ENCODE measurements at places on chromosomes 3 and 15.

DNA sequence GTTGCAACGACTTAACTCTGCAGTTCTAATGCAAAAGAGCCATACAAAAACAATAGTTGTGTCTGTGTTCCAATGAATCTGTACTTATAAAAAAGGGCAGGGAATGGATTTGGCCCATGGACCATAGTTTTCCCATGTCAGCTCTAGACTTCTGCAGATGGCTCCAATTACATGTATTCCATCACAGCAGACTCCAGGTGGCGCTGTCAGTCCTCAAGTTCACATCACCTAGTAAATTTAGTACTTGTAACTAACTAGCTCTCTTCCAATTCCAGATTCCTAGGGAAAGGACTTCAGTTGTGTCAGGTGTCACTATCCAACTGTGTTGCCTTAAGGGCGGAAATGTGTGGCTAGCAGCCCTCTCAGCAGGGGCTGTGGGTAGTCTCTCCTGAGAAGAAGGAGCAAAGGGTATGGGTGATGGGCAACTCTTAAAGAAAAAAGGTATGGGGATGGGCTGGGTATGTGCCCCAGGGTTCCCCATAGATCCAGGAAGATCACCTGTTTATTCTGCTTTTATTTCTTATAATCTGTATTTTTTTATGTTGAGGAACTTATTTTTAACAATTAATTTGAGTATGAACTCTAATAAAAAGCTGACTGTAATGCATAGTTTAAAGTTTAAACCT is 36.2 kb downstream of the BBS4 start:
- DNase-seq, result peak; percentile 58

DNA sequence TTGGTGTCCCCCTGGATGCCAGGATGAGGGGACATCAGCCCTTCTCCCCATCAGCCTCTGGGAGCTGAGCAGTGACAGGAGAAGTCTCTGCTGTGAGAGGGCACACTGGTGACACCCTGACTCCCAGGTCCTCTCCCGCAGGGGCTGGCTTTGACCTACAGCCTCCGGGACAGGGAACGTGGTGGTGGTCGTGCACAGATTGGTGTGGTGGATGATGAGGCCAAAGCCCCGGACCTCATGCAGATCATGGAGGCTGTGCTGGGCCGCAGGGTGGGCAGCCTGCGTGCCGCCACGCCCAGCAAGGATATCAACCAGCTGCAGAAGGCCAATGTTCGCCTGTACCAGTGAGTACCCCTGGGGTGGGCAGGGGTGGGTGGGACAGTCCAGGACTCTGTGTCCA is 6.8 kb downstream of the VILL start:
- DNase-seq, result no peak

- DNase-seq, result no peak
These were observed 617.6 kb upstream of the ZNF717 start for GRCh38 chr3:76402926-76403325.

GRCh38 chr3:165852711-165853110 is 15.5 kb upstream of the BCHE start:
- no peak for DNase-seq

GRCh38 chr3:88469216-88469615 is 319.5 kb downstream of the C3orf38 start:
- DNase-seq, result no peak
